ENCODE measurements at places on chromosomes 4 and X.

DNA sequence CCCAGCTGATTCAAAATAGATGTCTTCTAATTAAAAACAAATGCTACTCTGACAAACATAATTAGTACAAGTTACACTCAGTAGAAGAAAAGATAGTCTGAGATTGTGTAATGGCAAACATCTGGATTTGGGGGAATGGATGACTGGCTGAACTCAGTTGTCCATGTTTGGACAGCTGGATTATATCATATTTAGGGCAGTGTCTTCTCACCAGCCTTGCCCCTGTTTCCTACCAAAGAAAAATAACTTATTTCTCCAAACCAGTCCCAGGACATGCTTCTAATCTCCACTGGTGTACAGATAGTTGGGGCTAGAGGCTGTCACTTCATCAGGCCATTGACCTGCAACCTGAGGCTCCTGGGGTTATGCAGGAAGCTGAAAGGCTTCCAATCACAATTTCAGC is 237.3 kb downstream of the USP46 start:
- no peak for DNase-seq

DNA sequence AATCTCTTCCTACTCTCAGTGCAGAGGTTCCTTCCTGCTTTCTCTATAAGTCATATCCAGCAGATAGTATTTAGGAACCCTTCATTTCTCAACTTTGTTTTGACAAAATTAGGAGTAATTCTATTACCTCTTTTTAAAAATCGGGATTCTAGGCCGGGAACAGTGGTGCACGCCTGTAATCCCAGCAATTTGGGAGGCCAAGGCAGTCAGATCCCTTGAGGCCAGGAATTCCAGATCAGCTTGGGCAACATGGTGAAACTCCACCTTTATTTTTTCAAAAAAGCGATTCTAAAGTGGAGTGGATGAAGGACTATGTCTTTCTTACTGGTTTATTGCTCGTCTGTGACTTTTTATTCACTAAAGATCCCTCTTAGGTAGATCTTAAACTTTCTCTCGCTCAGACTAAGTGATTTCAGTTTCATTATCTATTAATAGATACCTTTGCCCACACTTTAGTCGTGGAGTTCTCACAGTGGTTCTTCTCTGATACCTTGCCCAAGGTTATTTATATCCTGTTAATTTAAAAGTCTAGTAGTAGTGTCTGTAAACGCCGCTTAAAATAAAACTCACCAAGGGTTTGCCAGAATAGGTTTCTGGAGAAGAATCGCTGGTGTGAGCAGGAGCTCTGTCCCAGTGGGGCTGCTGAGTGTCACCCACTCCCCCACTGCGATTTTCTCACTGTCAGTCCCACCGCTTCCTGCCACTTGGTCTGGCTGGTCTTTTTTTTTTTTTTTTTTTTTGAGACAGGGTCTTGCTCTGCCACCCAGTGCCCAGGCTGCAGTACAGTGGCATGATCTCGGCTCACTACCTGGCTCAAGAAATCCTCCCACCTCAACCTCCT is 27.0 kb upstream of the TMEM131L start:
- peak; percentile 25 for DNase-seq

DNA sequence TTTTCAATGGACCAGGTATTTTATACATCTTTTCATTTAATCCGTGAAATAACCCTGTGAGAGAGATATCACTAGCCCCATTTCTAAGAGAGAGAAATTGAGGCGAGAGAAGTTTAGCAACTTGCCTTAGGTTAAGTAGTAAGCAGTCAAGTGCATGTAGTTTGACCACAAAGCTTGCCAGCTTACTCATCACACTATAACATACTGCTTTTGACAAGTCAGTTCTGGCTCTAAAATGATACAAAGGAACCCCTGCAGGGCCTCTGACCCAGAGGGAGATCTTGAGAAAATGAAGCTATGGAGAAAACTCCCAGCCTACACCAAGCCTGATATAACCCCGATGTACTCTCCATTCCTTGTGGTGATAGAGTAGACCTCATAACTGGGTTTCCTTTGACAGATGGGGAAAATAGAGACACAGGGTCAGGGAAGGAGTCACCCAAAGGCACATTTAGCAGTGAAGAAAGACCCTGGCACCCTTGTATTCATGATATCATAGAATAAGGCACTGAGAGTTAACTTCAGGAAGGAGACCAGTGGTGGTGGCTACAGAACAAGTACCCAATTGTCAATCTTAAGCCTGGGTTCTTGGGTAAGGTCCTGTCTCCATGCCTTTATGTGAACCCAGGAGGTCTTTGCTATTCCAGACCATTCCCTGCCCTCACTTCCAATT is 60.2 kb upstream of the MSN start:
- no peak for DNase-seq

GRCh38 chr4:143728166-143728565 is 27.7 kb upstream of the FREM3 start:
- no peak for DNase-seq

DNA sequence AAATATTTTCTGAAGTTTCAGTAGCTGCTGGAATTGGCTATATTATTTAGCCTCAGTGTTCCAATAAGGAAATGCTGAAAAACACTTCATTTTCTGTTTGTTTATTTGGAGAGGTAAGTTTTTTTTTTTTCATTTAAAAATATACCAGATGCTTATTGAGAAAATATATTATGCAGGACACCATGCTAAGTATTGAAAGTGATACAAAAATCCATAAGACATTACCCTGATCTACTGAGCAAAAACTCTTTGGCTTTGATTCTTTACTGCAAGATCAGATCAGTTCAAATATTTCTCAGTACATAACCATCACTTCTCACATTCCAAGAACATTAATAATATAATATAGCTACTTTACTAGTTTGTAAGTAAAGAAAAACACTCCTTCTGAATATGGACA is 123.4 kb upstream of the PACRGL start:
- no peak for DNase-seq

DNA sequence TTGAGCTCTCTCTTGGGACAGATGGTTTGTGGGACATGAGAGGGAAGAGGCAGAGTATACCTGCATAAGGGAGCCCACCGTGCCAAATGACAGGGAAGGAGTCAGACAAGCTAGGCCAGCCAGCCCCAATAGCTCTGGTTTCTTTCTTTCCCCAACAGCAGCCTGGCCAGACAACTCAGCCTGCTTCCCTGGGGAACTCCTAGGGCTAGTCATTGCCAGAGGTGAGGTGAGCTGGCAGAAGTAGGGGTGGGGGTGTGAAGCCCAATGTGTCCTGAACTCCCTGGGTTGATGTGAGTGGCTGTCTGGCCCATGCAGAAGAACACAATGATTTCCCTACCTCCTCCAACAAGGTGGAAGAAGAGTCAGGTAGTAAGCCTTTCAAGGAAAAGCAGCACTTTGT is 135.5 kb downstream of the AMMECR1 start:
- no peak for DNase-seq

DNA sequence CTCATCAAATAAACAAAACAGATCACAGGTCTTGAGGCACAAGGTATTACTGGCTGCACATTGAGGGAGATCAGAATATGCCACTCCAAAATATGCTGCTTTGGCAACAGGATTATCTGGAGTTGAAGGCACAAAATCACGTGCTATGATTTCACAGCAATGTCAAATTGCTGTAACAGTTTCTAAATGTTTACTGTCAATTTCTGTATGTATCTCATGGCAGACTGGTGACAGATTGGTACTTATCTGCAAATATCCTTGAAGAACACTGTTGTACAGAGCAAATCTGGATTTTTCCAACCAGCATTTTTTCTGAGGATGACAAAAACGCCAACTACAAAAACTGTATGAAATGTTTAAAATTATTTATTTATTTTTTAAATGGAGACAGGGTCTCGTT is 26.7 kb downstream of the GPR82 start:
- DNase-seq: no peak
